ENCODE measurements at places on chromosomes 7 and 10.

DNA sequence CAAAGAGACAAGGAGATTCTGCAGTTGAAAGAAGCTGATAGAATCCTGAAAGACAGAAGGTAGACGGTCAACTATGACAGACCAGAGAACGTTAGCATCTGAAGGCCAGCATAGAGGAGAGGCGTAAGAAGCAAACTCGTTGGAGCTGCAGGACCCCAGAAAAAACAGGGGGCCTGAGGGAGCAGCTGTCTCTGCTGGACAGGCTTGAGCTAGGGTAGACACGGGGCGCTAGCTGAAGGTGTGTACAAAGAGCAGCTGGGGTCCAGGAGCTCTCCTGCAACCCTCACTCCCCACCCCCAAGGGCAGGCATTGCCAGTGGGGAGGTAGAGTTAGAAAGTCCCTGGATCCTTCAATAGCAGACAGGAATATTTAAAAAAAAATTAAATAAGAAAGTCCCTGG, 14.6 kb upstream of the GDI2 start:
- no peak for DNase-seq

GRCh38 chr7:81583882-81584533, 185.8 kb downstream of the HGF start:
- peak; percentile 7 for DNase-seq

GRCh38 chr10:97687785-97688781, 1.0 kb upstream of the AVPI1 start:
- DNase-seq = peak; percentile 32

- no peak for DNase-seq
Observed at GRCh38 chr7:149214020-149214720, 18.8 kb downstream of the ZNF282 start.

DNA sequence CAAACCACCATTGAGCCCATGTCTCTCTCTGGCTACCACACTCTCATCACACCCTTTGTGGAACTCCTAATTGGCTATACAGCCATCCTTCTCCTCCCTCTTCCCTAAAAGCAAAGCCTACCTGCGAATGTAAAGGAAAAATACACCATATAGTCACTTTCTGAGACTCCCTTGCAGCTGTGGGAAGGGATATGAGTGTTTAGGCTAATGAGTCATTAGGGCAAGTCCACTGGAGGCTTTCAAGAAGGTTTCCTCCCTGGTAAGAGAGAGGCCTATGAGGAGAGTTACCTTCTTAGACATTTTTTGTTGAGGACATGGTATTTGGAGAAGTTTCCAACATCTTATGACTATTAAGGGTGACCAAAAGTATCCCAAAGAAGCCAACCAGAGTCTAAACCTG, 4.1 kb upstream of the TMEM243 start:
- DNase-seq = no peak

- no peak for DNase-seq
Observed at GRCh38 chr7:2321020-2321419, 6.8 kb upstream of the SNX8 start.

DNA sequence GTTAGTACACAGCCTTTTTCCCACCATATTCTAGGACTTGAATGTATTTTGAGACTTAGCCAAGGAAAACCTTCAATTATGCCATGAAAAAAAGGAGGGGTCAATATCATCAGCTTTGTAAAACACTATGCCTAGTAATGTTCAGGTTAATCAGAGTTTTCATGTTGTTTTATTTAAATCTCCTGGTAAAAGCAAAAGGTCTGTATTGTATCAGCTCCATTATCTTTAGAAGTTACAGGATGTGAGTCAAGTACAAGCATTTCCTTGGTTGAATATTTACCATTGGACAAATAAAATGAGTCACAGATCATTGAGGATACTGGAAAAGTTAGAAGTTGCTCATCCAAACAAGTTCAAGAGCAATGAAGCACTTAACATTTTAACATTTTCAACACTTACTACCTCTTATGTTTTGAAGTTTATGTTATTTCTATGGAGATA, 89.9 kb upstream of the CAPZA2 start:
- no peak for DNase-seq

DNA sequence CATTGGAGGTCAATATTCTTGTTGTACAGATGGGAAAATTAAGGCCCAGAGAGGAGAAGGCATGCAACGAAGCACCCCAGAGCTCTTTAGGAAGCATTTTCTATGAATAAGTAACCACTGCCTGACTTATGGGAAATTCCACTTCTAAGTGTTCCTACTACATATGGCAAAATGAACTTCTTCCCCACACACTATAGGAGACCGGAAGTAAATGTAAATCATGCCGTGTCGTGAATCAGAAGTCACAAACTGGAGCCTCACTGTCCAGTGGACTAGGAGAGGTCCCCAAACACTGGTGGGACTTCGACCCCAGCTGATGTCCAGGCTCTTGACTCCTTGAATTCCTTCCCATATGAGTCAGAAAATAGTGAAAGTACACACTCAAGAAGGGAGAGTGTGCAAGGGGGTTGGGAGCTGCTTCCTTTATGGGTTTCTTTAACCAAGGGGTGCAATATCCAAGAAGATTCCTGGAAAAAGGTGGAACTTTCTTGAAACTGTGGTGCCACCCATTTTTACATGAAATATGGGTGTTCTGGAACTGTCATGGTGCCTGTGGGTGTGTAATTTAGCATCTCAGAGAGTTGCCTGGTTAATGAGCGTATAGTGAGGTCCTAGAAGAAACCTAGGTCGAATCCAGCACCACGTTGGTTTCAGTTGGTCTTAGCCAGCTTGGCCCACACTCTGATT, 6.7 kb downstream of the RASSF4 start:
- DNase-seq = no peak

DNA sequence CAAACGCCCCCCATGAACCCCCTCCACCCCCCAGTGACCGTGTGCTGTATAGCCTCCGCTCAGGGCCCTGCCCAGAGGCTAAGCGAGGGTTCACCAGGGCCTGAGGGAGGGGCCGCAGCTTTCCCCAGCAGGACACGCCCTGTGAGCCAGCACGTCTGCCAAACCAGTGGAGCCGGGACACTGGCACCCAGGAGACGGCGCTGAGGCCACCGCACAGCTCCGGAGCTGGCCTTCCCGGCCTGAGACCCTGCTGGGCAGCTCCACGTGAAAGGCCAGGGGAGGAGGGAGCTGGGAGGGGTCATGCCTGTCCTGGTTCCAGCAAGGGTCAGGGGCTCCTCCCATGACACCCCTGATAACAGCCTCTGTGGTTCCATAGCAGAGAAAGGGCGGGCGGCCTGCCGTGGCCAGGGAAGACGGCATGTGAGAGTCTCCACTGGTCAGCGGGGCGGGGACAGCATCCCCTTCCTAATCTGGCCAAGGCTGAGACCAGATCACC, 278.3 kb downstream of the ELFN1 start:
- DNase-seq = peak; percentile 50

DNA sequence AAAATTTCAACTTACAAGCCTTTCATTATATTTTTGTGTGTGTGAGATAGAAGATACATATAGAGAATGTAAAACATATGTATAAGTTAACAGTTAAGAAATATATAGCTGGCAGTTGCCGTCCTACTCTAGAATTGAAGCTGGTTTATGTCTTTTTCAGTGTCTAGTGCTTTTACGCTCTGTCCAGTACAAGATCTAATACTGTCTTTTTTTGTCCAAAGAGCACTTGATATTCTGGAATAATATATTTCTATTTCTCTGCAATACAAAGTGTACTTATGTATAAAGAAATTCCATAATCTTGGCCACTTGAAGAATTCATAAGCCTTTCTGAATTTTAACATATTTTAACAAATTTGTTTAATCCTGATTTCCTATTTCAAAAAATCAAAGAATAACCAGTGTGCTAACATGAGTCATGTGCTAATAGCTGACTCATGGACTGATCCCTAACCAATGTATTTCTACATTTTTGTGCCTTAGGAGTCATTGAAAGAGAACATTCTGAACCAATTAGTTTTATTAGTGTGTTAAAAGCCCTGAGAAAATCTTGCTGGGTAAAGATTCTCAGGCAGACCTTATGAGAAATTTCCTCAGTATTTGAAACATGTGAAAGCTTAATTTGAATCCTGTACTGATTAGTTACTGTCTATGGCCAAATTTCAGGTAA, 73.2 kb upstream of the CCAR1 start:
- DNase-seq = no peak

DNA sequence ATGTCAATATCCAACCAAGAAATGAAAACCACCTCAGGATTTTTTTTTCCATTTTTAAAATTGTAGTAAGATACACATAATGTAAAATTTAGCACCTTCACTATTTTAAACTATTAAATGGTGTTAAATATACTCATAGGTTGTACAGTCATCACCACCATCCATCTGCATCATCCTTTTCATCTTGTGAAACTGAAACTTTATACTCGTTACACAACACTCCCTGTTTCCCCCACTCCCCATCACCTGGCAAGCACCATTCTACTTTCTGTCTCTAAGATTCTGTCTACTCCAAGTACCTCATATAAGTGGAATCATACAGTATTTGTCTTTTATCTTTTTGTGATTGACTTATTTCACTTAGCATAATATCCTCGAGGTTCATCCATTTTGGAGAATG, 335.2 kb upstream of the NPSR1 start:
- DNase-seq = no peak

Measured in hematopoietic multipotent progenitor cell treated with erythropoietin and hydrocortisone succinate and interleukin-3 and kit ligand, for 6 days (in vitro differentiated cells).